ENCODE measurements at places on chromosomes 4 and X. TPM values are rescaled to one million over a fixed set of nuclear protein-coding genes. Genes with fewer than 3 reads are reported as not detected.

The FHIP1A gene
- 3.8 TPM for total RNA-seq

The STBD1 gene
- 0.31 TPM for total RNA-seq

The NPY5R gene
- total RNA-seq: 13.1 TPM

The IGSF1 gene
- total RNA-seq: 0.63 TPM

The CCDC120 gene
- 5.3 TPM for total RNA-seq

The ASB5 gene
- not detected for total RNA-seq

The PNCK gene
- 33.8 TPM for total RNA-seq

The FRMPD3 gene
- 5.6 TPM for total RNA-seq

The AP1AR gene
- 75.1 TPM for total RNA-seq

The XPNPEP2 gene
- not detected for total RNA-seq

The FAAH2 gene
- 9.4 TPM for total RNA-seq

The GRIA3 gene
- total RNA-seq: 101 TPM

The CT83 gene
- not detected for total RNA-seq

The CXCL10 gene
- total RNA-seq: not detected

The HSFX1 gene
- total RNA-seq: 4.4 TPM

The TSPAN7 gene
- 81.7 TPM for total RNA-seq

Data from parietal lobe (tissue), 2 donors.